ENCODE measurements at places on chromosomes 3 and 15.

DNA sequence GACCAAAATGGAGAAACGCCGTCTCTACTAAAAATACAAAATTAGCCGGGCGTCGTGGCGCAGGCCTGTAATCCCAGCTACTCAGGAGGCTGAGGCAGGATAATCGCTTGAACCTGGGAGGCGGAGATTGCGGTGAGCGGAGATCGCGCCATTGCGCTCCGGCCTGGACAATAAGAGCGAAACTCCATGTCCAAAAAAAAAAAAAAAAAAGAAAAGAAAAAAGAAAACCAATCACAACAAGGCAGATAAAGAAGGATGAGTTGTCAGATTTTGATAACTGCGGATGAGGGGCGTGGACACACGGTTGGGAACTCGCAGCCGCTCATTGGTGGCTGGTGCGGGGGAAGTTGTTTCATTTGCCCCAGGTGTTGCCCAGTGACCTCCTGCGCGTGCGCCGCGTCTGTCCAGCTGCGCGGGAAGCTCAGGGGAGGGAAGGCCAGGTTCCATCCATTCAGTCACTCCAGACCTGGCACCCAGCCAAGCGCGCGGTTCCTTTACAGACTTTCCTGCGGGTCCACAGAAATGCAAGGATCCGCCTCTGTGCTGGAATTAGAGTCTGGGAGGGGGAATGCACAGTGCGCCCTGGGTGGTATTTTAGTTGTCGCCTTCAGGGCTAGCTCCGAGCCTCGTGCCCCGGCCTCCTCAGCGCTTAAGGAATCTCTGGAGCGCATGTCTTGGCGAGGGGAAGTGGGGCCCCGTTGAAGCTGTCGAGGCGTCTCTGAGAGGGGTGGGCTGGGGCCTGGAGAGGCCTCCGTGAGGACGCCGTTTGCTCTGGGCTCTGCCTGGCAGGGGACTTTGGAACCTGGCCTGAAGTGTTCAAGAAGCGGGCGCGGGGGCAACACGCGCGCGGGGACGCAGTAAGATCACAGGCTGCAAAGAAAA lies 708 bp upstream of the GCHFR start:
- DNase-seq, result peak; percentile 69

GRCh38 chr3:36606871-36607765 lies 157.2 kb downstream of the DCLK3 start:
- DNase-seq, result no peak

GRCh38 chr3:138686771-138687221 lies 78.2 kb downstream of the FAIM start:
- no peak for DNase-seq

DNA sequence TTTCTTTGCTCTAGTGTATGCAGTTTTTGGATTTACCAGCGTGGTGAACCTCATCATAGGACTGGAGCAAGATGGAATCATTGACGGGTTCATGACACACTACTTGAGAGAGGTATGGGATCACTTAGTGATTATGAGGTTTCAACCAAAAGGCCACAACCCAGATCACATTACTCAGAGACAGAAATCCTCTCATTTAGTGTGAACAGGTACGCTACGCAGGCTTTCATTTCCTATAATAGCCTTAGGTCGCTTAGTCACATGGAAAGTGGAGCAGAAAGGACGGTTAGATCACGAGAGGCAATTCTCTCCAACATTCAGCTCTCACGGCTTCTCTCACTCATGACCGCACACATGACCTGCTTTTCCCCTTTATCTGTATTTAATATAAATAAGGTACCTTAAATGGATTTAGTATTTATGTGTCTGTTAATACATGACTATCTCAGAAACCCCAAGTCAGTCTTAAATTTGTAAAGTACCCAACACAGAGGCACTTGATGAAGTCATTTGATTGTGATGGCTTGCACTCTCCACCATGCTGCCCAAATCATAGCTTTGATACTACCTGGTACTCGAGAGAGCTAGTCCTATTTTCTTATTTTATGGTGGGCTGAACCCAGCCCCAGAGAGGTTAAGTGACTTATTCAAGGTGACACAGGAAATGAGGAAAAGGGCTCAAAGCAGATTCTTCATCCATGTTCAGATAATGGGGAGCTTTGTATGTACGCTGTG lies 8.6 kb downstream of the TM6SF1 start:
- no peak for DNase-seq

DNA sequence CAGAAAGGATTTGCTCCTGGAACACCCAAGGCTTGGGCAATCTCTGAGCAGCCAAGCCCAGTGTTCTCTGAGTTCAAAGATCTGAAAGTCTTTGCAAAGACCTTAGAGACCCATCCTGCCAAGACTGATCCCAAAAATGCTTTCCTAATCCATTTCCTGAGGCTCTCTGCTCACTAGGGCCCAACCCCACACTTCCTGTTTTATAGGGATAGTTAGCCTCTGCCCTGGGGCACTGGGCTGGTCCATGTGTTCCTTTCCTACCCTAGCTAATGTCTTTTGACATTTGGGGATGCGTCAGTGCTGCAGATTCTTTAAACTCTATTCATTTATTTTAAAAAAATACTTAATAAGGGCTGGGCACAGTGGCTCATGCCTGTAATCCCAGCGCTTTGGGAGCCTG lies 372.7 kb downstream of the ROBO2 start:
- DNase-seq, result no peak

DNA sequence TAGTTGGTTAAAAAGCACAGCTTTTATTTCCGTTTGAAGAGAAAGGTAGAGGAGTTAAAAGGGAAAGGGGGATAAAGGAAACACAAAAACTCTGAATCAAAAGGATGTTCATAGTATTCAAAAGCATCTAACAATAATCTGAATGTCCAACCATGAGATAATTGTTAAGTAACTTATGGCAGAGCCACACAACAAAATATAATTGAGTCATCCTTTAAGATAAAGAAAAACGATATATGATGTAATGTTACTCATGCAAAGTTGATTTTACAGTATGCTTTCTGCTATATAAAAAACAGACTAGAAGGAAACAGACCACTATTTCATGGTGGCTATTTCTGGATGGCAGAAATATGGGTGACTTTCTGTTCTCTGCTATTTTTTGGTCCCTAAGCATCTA lies 3.9 kb downstream of the XPC start:
- no peak for DNase-seq

DNA sequence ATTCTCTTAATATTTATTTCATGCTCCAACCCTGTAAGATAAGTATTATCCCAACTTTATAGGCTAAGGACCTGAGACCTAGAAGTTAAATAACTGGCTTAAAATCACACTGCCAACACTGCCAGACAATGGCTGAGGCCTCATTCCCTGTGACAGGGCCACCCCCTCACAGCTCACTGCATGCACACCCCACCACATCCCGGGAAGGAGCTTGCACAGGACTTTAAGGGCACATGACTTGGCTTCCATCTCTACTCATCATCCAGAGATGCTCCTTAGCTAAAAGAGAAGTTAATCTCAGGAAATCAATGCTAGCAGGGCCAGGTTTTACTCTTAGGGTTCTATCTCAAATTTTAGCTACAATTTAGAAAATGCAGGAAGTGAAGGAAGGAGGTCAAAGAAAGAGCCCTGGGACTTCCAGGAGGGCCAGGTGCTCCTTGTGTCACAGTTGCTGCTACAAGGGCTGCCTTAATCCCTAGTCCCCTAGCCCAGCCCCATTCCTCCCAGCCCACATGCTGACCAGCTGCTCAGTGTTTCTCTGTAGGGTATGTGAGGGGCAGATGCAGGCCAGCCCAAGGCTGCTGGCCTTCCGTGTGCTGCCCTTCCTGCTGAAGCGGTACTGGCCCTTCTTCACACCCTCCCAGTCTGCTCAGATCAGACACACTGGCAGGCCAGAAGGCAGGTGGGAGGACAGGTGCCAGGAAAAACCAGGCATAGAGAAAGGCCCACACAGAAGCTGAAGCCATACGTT lies 53.5 kb downstream of the WWTR1 start:
- DNase-seq, result no peak

DNA sequence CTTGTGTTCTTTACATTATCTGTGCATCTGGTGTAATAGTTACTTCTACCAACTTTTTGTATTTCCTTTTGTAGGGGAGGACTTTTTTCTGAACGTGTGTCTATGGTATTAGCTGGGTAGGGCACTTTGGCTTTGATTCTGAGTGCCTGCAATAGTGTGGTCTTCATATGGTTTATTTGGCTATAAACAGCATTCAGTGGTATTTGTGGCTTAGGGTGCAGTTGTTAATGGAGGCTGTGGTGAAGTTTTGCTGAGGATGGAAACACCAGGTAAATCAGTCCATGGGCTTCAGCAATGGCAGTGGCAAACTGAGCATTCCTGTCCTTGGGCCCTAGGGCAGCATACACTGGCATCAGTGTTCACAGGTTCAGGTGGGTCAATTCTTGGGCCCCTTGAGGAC lies 230.6 kb upstream of the CTNNB1 start:
- DNase-seq, result no peak

GRCh38 chr3:27431116-27431515 lies 53.1 kb downstream of the SLC4A7 start:
- no peak for DNase-seq

DNA sequence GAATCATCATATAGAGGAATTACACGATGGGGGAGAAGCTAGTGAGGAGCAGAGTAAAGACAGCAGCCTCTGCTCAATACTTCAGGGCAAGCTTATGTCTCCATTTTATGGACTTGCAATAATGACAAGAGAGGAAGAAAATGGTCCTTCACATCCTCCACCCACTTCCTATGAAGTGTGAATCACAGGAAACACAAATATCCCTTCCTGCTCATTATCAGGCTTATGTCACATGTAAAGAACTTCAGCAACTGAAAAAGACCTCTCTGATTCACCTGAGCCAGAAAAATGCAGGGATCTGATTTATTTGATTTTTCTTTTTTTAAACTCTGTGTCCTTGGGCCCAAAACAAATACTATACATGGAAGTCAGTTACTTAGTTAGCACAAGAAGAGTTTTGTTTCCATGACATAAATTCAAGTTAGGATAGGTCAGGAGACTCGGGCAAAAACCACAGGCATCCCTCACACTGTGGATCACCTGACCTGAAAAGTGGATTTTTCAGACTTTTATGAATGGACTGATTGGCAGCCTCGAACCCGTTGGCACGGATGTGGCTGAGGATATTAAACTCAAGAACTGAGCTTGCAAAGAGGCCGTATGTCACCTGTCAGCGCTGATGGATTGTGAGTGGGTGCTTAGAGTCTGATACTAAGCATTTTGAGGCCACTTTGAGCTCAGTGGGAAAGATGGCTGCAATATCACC lies 620.8 kb upstream of the MDFIC2 start:
- DNase-seq, result no peak

- DNase-seq, result no peak
Observed at GRCh38 chr3:15731024-15731423, 66.8 kb downstream of the ANKRD28 start.

GRCh38 chr3:133872161-133872560 lies 23.5 kb downstream of the RAB6B start:
- no peak for DNase-seq

DNA sequence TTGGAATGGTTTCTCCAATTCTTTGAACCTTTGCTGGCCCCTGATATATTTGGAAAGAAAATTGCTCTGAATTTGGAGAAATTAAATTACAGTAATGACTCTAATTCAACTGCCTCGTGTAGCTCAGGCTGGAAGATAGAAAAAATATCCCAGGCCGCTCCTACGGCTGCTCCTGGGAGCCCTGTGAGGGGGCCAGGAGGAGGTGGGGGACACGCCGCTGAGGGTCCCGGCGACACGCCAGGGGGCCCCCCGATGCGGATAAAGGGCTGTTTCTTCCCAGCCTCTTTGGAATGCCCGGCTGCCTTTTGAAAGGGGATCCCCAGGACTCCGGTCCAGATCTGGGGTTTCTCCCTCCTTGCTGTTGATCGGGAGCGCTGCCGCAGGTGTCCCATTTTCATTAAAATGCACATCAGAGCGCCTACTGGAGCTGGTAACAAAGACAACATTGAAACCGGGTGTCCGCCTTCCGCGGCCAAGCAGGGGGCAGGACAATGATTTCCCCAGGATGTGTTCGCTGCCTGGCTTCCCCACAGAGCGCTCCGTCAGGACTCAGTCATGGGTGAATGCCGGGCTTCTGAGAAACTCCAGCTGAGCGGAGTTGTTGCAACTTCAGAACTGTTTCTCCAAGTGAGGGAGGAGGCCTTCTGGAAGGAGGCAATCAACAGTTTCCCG lies 200.1 kb upstream of the KBTBD8 start:
- DNase-seq, result peak; percentile 74

GRCh38 chr3:105933871-105934270 lies 65.1 kb upstream of the CBLB start:
- DNase-seq, result no peak

GRCh38 chr15:99155961-99156443 lies 51.1 kb downstream of the SYNM start:
- DNase-seq, result peak; percentile 64

- peak; percentile 68 for DNase-seq
Observed at GRCh38 chr3:160616716-160617115, 51.3 kb upstream of the KPNA4 start.

DNA sequence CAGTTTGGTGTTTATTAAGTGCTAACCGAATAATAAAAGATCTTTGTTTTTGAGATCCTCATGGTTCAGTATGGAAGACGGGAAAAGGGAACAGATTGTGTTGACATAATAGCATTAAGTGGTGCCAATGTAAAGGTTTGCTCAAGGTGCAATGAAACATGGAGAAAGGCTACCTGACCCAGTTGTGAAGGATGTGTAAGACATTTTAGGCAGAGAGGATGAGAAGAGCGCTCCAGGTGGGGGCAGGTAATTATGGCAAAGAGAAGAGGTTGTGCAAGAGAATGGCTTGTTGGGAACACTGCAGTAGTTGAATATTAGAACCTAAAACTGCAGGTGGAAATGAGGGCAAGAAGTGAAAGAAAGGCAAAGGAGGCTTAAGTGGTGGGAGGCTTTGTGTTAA lies 140.8 kb downstream of the DIPK2A start:
- DNase-seq, result no peak

- DNase-seq, result peak; percentile 32
Observed at GRCh38 chr15:31513178-31513577, 186.5 kb downstream of the KLF13 start.

GRCh38 chr3:37024092-37024491 lies 30.8 kb downstream of the MLH1 start:
- no peak for DNase-seq

GRCh38 chr3:39532777-39533176 lies 65.3 kb downstream of the MOBP start:
- no peak for DNase-seq

DNA sequence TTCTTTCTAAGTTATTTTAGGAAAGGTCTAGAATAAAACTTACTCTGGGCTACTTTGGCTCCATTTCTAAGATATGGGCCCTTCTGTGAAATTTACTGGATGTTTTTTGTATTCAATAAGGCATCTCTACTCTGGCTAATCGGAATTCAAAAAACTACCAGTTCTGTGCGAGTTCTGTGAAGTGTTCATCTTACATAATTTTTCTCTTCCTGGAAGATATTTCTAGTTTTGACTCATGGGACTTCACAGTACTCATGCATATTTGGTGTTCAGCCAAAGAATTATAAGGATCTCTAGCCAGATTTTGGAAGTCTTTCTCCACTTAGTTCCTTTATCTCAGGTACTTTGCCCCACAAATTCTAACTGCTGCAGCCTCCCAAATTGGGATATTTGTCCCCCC lies 46.4 kb upstream of the MBNL1 start:
- DNase-seq, result no peak

All from islet precursor cell (in vitro differentiated cells).